ENCODE measurements at places on chromosomes 6 and 20.

DNA sequence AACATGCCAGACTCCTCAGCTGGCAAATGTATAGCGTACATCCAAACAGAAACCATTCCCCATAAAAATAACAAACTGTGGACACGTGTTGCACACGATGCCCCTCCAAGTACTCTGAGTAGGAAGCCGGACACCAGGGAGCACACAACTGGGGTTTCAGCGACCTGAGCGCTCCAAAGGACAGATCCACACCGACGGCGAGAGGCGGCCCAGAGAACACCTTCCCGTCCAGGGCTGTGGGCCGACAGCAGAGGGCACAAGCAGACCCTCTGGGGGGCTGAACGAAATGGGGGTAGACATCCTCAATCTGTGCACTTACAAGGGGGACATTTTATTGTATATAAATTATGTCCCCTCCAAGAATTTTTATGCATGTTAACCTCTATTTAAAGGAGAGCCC lies 24.7 kb downstream of the TAF4 start:
- DNase-seq: no peak

DNA sequence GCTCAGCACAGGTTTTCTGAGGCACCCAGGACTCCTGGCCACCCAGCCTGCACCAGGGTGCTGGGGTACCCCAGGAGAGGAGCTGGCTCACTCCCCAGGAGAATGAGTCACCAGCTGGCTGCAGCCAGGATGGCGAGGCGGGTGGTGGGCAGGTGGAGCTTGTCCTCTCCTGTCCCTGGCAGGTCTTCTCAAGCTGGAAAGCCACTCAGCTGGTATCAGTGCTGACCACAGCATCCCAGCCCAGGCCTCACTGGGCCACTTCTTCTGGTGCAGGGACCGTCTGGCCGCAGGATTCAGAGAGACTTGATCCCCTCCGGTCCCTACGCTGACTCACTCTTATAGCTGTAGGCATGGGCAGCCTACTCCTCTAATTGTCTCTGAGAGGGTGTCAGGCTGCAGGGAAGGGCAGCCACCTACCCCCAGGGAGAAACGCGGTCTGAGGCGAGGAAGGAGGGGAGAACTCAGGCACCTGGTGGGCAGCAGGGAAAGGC lies 22.2 kb downstream of the TFEB start:
- DNase-seq: no peak

- DNase-seq: no peak
Observed at GRCh38 chr20:44695295-44695673, 19.9 kb upstream of the CCN5 start.

DNA sequence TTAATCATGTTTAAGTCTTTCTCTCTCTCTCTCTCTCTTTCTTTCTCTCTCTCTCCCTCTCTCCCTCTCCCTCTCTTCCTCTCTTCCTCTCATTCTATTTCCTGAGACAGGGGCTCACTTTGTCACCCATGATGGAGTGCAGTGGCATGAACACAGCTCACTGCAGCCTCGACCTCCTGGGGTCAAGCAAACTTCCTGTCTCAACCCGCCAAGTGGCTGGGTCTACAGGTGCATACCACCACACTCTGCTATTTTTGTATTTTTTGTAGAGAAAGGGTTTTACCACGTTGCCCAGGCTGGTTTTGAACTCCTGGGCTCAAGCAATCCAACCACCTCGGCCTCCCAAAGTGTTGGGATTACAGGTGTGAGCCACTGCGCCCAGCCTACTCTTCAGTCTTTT lies 15.7 kb upstream of the RPS10 start:
- DNase-seq: no peak

- no peak for DNase-seq
Observed at GRCh38 chr6:121617388-121617787, 181.9 kb downstream of the GJA1 start.

DNA sequence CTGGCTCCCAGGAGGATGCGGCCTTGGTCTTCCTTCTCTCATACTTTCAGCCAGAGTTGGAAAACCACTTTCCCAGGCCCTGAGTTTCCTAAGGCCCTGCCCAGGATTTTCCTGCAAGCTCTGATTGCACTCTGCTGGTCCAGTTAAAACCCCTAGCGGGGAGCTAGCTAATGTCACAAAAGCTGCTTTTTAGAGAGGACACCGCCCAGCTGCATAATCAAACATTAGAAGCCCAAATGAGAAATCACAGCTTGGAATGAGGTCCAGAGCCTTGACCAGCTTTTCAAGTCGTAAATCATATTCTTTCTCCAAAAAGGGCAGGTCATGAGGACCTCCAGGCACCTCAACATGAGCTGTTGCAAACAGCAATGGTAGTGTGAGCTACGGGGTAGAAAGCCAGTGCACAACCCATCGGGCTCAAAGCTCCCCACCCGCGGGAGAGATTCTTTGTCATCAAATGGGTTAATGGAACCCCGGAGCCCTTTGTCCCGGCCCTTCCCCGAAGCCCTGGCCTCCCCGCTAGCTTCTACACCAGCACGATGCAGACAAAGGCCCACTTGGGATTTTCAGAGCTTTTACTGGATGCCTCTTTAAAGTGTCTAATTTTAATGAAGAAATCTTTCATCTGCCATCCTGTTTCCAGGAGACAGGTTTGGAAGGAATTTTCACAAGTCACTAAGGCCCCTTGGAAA lies 134.0 kb downstream of the SCML4 start:
- no peak for DNase-seq

All from NCI-H2107 (cell line).